ENCODE measurements at places on chromosomes 3 and 15. TPM values are rescaled to one million over a fixed set of nuclear protein-coding genes. Genes with fewer than 3 reads are reported as not detected.

- no peaks in the 10 kb centered on the region for H3K27me3 ChIP-seq
- no peak overlapping the region for H3K27ac ChIP-seq
- no peaks in the 10 kb centered on the region for H3K36me3 ChIP-seq
- no peak overlapping the region for H3K4me3 ChIP-seq
- H3K4me1 ChIP-seq: peaks cover 11% of the 10 kb centered on the region
- no peak for DNase-seq
Measured at GRCh38 chr3:189353318-189353965, 181.7 kb downstream of the TPRG1 start.

DNA sequence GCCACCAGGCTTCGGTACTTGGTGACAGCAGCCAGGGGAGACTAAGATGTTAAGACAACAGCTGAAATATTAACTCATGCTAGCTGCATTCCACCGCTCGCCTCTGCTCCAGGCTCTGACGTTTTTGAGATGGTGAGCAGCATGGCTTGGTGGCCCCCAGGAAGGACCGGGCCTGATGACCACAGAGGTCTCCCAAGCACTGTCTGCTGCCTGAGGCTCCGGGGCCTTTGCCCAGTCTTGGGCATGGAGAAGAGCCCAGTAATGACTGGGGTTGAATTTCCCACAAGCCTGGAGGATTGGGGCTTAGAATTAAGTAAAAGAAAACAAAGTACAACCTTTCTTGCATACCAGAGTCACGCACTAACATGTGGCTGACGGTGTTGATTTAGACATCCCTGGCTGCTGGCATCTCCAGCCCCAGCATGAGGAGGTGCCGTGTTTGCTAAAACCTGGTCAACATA lies 243.6 kb upstream of the LYSMD4 start:
- no peaks in the 10 kb centered on the region for H3K4me1 ChIP-seq
- H3K4me3 ChIP-seq: no peak overlapping the region
- no peak for DNase-seq
- H3K27ac ChIP-seq: no peak overlapping the region

DNA sequence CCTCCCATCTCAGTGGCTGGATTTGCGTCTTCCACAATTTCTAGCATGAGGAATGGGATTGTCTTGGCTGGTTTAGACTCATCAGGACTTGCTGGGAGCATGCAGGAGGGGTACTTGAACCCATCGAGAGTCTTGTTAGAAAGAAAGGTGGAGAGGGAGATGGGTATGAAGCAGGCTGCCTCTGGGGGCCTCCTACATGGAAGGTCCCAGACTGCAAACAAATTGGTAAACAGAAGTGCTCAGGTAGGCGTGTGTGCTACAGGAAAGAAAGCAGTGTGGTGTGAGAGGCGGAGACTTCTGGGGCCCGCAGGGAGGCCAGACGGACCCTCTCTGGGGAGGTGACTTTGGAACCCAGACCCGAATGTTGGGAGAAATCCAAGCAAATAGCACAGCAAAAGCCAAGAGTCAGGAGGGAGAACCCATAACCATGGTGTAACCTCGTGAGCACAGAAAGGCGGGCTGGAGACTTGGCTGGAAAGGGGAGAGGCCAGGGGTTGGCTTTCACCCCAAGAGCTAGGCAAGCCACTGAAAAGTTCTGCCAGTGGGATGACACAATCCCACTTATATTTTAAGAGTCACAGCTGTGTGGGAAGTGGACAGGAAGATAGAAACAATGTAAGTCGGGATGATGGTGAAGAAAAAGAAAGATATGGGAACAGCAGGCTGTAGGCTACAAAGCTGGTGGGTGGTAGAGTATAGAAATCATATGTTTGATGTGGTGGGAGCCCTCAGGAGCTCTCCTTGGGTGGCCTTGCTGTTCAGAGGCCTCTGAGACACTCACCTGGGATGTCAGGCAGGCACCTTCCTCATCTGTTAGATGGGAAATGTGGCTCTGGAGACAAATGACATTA lies 130.1 kb upstream of the PRR20G start:
- no peak for DNase-seq
- no peak overlapping the region for H3K27ac ChIP-seq
- H3K4me3 ChIP-seq: no peak overlapping the region
- H3K27me3 ChIP-seq: peaks cover 10% of the 10 kb centered on the region

DNA sequence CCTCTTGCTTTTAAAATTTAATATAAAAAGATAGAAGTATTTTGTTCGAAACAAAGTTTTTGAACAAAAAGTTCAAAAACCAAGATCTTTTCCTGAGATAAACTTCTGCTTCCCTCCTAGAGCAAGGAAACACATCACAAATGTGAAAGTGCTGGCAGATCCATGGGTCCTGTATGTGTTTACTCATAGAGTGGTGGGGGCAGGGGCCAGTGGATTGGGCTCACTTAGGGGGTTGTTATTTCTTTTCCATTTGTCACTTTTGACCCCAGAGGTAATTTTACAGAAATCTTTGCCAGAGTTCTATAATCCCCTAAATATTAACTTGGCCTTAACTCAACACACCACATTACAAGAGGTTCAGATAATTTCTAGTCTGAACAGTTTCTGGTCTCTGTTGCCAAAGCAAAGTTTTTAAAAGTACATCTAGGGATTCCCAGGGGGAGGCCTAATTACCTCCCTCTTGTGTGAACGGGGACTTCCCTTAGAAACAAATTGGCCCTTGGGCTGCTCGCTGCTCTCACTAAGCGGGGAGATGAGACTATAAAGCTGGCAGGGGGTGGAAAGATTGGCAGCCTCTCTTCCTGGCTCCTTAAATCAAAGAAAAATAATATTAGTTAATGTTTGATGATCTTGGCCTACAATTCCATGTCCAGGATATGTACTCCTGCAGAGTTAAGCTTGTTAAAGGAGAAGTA lies 66.8 kb upstream of the PTX3 start:
- no peak overlapping the region for H3K4me3 ChIP-seq
- H3K27ac ChIP-seq: no peak overlapping the region
- H3K36me3 ChIP-seq: peaks cover 7% of the 10 kb centered on the region
- no peak for DNase-seq

- H3K4me1 ChIP-seq: no peaks in the 10 kb centered on the region
- H3K27me3 ChIP-seq: no peaks in the 10 kb centered on the region
- no peak overlapping the region for H3K27ac ChIP-seq
- no peaks in the 10 kb centered on the region for H3K36me3 ChIP-seq
- H3K4me3 ChIP-seq: no peak overlapping the region
- DNase-seq: no peak
Measured at GRCh38 chr15:79179108-79179561, 88.6 kb upstream of the RASGRF1 start.

DNA sequence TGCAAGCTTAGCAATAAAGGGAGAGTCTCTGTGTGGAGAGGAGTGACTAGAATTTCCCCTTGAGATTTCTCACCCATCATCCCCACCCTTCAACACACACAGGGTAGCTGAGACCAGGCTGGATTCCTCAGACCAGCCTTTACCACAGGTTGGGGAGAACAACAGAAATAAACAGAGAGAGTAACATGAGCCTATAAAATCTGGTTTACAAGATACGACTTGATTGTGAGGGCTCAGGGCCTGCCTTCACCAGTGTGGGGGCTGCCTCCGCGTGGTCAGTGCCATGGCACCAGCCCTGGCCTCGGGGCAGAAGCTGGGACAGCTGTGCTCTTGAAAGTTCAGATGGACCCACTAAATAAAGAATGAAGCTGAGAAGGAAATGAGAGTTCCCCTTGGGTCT lies 14.6 kb upstream of the MAGEF1 start:
- DNase-seq: no peak
- H3K4me1 ChIP-seq: peaks cover 5% of the 10 kb centered on the region
- H3K4me3 ChIP-seq: no peak overlapping the region
- H3K36me3 ChIP-seq: no peaks in the 10 kb centered on the region

DNA sequence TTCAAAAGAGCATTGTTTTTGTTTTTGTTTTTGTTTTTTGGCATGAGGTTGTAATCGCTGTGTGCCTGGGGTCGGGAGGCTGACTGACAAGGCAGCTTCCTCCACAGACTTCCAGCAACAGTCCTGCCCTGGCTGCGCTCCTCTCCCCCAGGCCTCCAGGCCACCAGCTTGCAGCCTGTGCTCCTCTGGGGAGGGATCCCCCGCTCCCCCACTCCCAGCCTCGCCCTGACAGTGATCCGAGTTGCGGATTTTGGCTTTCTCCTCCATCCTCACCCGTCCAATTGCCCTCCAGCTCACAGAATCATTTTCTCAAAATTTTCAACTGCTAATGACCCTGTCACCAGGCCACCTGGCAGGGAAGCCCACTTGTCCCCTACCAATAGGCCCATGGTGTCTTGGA lies 36.5 kb upstream of the PCSK6 start:
- no peak for DNase-seq
- H3K4me1 ChIP-seq: peaks cover 20% of the 10 kb centered on the region

GRCh38 chr3:158668506-158668905 lies 3.9 kb downstream of the LXN start:
- DNase-seq: no peak
- peaks cover 24% of the 10 kb centered on the region for H3K4me1 ChIP-seq
- peaks cover 71% of the 10 kb centered on the region for H3K36me3 ChIP-seq
- H3K4me3 ChIP-seq: no peak overlapping the region
- no peaks in the 10 kb centered on the region for H3K27me3 ChIP-seq

GRCh38 chr3:7562892-7563291 lies 702.0 kb downstream of the GRM7 start:
- H3K4me1 ChIP-seq: no peaks in the 10 kb centered on the region
- H3K27ac ChIP-seq: no peak overlapping the region

DNA sequence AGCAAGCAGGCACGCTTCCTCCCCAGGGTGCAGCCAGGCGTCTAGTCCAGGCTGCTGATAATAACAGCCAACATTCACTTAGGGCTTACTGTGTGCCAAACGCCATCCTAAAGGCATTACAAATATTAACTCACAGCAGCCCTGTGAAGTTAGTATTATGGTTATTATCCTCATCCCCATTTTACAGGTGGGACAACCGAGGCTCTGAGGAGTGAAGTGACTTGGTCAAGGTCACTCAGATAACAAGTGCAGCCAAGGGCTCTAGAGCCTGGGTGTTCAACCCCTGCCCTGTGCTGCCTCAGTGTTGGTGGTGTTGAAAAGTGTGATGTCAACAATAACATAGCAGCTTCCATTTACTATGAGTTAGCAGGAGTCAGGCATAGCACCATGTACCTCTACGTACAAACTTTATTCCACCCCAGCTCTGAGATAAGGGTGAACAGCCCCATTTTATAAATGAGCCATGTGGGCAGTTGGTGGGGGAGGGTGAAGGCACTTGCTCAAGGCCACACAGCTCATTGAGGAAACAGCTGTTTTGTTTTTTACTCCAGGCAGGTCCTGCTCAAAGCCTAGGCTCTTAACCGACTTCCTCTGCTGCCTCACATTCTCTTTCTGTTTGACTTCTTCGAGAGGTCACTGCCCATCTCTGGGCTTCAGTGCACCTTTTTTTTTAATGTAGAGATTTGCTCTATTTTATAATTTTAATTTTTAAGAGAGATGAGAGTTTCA lies 24.0 kb upstream of the TRH start:
- H3K36me3 ChIP-seq: no peaks in the 10 kb centered on the region
- H3K4me1 ChIP-seq: no peaks in the 10 kb centered on the region
- H3K4me3 ChIP-seq: no peak overlapping the region

DNA sequence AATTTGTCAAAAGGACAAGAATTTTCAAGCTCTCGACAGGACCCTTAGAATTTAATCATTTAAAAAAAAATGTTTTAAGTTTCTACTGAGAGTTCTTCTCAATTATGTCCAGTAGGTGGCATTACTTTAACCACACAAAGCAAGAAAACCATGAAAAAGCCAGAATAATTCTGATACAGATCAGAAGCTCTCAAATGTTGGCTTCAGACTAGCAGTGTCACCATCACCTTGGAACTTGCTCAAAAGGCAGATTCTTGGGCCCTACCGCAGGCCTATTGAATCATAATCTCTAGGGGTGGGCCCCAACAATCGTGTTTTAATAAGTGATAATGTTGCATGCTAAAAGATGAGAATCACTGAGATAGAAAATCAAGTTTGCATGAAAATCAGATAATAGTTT lies 99.5 kb upstream of the KCNMB2 start:
- H3K27me3 ChIP-seq: no peaks in the 10 kb centered on the region
- no peaks in the 10 kb centered on the region for H3K4me1 ChIP-seq
- no peaks in the 10 kb centered on the region for H3K36me3 ChIP-seq
- H3K4me3 ChIP-seq: no peak overlapping the region
- no peak for DNase-seq

GRCh38 chr3:72629191-72629631 lies 219.0 kb downstream of the SHQ1 start:
- H3K36me3 ChIP-seq: no peaks in the 10 kb centered on the region
- no peak for DNase-seq
- no peak overlapping the region for H3K27ac ChIP-seq
- no peak overlapping the region for H3K4me3 ChIP-seq

GRCh38 chr15:77784361-77785292 lies 151.9 kb upstream of the LINGO1 start:
- H3K27ac ChIP-seq: no peak overlapping the region
- H3K36me3 ChIP-seq: no peaks in the 10 kb centered on the region
- H3K4me1 ChIP-seq: no peaks in the 10 kb centered on the region
- H3K4me3 ChIP-seq: no peak overlapping the region
- H3K27me3 ChIP-seq: peaks cover 13% of the 10 kb centered on the region

DNA sequence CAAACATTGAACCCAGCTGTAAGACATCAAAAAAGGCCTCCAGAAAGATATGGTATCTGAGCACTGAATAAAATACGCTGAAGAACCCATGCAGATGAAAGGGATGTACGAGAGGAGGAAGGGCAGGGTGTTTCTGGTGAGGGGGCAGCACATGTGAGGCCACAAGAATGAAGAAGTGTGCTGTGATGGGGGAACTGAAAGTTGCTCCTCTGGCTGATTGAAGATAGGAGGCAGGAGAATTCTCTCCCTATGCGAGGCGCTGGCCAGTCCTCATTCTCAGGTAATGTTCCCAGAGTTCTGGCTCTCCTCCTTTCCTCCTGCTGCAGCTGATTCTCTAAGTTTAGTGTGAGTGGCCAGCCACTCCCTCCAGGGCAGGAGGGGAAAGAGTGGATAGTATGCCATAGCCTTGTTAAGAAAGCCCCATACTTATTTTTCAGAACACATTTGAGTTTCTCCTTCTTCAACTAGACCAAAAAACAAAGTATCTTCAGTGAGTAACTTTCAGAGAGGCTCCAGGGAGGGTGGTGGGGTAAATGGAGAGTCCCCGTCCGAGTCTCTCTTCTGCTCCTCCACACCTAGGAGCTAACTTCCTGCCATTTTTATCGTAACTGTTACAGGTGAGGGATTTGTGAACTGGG lies 26.9 kb upstream of the MYO1E start:
- H3K27ac ChIP-seq: no peak overlapping the region
- no peaks in the 10 kb centered on the region for H3K4me1 ChIP-seq
- no peak for DNase-seq

The TCTA gene
- 38.8 TPM for total RNA-seq

The AHSG gene
- not detected for total RNA-seq

The ECE2 gene
- total RNA-seq: not detected

The INAFM2 gene
- total RNA-seq: 33.8 TPM

The CIB2 gene
- total RNA-seq: 2.2 TPM

The GOLGA8S gene
- 0.53 TPM for total RNA-seq

The CLRN1 gene
- total RNA-seq: not detected

The OXTR gene
- total RNA-seq: 0.50 TPM

The ITIH1 gene
- total RNA-seq: not detected
